ENCODE measurements at places on chromosomes 2 and 18.
A peak's percentile ranks its signal among the peaks of the same experiment; 100 is the strongest.

DNA sequence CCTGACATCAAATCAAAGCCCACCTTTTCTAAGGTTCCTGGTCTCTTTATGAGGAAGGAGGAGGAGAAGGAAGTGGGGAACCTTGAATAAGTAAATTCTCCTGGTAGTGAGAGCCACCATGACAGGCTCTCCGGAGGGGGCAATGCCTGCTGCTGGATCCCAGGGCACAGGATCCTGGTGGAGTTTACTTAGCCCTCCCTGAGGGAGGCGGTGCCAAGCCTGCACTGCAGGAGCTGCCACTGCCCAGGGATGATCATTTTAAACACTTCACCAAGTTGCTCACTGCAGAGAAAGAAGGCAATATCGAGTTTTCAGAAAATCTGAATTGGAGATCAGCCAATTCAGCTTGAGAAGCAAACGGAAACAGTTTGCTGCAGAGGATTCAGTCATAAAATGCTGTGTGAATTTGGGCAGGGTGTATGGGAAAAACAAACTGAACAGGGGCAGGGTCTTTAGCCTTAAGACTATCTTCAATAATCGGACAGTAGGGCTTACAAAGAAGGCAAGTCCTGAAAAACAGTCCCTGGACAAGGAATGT is 200.7 kb downstream of the RAD51AP2 start:
- peak; percentile 9 for DNase-seq

DNA sequence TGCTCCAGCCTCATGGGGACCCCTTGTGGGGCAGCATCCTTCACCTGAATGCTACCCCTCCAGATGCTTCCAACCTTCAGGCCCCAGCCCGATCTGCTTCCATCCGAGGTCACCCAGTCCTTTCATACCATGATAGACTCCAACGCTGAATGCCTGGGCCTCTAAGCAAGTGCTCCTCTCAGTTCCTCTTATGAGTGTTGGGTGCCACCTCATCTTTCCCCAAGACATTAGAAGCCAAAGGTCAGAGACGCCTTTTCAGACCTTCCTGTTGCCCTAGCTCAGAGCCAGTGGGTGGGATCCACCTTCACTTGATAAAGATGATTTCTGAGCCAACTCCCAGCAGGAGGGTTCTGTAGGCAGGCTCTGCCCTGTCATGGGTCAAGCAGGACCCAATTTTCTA is 174.5 kb upstream of the MGAT5 start:
- DNase-seq, result no peak

DNA sequence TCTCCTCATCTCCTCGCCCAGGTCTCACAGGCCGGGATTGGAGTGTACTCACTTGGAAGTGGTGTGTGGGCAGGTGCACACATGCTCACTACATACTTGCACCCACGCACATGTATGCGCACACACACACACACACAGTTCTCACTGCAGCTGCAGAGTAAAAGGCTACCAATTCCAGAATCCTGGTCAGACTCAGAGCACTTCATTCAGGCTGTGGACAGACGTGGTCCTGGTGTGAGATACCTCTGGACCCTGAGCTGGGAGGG is 19.4 kb downstream of the CELF4 start:
- DNase-seq, result no peak

DNA sequence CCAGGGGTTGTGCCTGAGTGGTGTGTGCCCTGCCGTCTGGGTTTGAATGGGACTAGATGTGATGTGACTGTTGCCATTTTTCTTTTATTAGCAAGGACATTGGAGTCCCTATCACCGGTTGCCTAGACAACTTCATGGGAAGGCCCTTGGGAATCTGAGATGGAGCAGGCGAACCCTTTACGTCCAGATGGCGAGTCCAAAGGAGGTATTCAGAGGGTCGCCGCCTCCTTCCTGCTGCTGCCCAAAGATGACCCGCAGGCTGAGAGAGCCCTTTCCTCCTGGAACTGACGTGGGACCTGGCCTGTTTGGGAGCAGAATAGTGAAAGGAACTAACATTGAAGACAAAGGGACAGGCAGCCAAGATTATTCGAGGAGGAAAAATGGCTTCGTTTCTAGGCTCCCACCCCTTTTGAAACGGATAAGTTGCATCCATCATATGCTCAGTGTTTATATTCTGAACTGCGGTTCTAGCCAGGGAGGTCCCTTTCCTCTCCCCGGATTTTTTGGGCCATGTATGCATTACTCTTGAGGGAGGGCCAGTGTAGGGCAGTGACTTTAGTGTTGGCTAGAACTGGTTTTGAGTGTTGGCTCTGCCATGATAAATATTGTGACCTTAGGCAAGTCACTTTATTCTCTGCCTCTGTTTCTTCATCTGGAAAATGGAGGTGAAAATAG is 673 bp downstream of the CENPO start:
- peak; percentile 63 for DNase-seq

DNA sequence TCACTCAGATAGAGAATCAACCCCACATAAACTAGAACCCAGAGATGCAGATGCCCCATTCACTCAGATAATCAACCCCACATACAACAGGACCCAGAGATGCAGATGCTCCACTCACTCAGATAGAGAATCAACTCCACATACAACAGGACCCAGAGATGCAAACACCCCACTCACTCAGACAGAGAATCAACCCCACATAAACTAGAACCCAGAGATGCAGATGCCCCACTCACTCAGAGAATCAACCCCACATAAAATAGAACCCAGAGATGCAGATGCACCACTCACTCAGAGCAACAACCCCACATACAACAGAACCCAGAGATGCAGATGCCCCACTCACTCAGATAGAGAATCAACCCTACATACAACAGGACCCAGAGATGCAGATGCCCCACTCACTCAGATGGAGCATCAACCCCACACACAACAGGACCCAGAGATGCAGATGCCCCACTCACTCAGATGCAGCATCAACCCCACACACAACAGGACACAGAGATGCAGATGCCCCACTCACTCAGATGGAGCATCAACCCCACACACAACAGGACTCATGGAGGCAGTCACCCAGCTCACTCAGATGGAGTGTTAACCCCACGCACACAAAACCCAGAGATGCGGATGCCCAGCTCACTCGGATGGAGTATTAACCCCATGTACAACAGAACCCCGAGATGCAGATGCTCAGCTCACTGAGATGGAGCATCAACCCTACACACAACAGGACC is 11.7 kb downstream of the TMEM18 start:
- DNase-seq, result no peak

GRCh38 chr2:240526521-240526920 is 31.3 kb downstream of the ANKMY1 start:
- DNase-seq, result no peak

- DNase-seq, result no peak
Observed at GRCh38 chr2:135510577-135510976, 20.4 kb downstream of the ZRANB3 start.

GRCh38 chr2:171540437-171540836 is 18.2 kb downstream of the CYBRD1 start:
- DNase-seq, result no peak

DNA sequence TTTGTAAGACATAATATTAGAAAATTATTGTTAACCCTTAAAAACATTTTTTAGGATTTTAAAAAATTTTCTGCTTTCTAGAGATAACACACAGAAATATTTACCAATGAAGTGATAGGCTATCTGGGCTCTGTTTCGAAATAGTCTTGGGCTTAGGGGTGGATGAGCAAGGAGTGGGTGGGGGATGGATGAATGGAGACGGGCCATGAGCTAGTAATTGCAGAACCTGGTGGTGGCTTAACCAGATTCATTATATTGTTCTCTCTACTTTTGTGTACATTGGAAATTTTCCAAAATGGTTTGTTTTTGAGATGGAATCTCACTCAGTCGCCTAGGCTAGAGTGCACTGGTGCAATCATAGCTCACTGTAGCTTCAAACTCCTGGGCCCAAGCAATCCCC is 89.6 kb downstream of the TCF7L1 start:
- no peak for DNase-seq

DNA sequence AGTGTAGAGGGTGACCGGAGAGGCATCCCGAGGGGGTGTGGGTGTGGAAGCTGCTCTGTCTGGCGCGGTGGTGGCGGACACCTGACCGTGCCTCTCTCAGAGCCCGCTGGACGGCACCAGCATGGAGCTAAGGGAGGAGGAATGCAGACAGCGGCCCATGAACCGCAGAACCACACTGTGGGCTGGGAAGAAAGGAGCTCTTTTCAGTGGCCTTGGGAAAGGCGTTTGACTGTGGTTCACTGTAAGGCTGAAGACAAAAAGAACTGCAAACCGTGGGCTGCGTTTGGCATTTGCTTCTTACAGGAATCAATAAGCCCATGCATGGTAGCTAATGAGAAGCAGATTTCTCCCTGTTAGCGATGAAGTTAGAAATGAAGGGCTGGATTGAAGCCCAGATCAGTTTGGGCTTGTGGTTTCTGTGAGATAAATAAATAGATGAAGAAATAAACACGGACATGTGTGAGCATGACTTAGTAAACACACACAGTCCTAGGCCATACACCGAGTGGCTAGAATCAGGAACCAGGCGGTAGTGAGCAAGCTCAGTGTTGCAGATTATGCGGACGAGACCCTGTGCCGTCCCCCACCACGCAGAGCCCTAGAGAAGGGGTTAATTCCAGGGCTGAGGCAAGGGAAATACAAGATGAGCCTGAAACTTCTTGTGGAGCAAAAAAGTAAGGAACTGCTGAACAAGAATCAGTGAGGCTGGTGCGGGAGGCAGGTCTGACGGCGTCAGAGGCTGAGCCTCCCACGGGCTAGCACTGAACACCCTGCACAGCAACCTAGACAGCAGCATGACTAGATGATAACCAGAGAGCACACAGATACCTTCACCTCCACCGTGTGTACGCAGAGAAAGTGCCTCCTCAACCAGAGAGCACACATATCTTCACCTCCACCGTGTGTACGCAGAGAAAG is 29.3 kb upstream of the NFATC1 start:
- DNase-seq, result no peak

GRCh38 chr18:7329016-7329415 is 98.1 kb downstream of the LRRC30 start:
- DNase-seq, result no peak

GRCh38 chr2:143177096-143177786 is 48.0 kb downstream of the ARHGAP15 start:
- DNase-seq, result no peak

GRCh38 chr2:166337932-166338331 is 37.8 kb downstream of the SCN9A start:
- peak; percentile 73 for DNase-seq

DNA sequence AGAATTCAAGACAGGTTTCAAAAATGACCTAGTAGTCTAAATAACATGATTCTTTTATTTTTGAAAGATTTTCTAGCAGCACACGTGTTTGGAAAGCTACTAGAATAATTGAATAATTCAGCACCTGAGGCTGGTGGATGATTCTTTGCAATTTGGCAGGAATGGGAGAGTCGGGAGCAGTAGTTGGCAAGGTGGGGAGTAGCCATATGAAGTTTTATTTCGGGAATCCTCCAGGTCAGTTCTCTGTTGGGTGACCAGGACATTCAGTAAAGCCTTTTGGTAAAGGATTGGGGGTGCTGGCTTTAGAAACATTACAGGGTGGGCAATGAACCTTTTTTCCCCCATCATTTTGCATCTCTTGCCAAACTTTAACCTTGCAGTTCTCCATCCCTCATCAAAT is 75.0 kb upstream of the LYPD6B start:
- no peak for DNase-seq

- peak; percentile 28 for DNase-seq
Observed at GRCh38 chr18:9629709-9630108, 15.3 kb upstream of the PPP4R1 start.

GRCh38 chr2:230160112-230160660 is 59.6 kb downstream of the SP110 start:
- peak; percentile 82 for DNase-seq

DNA sequence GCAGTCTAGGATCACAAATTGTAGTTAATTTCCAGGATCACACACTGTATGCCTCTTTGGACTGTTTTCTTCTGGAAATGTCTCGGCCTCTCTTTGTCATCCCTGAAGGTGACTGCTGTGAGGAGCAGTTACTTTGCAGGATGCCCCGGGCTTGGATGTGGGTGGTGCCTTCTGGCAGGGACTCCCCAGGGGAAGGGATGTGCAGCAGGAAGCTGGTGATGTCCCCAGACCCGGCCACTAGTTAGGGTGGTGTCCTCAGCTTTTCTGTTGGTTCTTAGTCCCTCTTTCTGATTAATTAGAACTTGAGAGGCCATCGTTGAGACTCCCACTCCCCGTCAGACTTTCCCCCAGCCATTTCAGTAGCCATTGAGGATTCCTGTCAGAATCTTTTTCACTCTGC is 286.6 kb upstream of the HDAC4 start:
- no peak for DNase-seq

GRCh38 chr2:61792355-61792890 is 61.4 kb downstream of the FAM161A start:
- peak; percentile 70 for DNase-seq

DNA sequence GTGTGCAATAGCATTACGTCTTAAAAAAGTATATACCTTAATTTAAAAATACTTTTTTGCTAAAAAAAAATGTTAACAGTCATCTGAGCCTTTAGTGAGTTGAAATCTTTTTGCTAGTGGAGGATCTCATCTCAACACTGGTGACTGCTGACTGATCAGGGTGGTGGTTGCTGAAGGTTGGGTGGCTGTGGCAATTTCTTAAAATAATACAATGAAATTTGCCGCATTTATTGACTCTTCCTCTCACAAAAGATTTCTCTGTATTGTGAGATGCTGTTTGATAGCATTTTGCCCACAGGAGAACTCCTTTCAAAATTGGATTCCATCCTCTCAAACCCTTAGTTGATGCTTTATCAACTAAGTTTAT is 46.1 kb upstream of the ANXA4 start:
- DNase-seq, result no peak

DNA sequence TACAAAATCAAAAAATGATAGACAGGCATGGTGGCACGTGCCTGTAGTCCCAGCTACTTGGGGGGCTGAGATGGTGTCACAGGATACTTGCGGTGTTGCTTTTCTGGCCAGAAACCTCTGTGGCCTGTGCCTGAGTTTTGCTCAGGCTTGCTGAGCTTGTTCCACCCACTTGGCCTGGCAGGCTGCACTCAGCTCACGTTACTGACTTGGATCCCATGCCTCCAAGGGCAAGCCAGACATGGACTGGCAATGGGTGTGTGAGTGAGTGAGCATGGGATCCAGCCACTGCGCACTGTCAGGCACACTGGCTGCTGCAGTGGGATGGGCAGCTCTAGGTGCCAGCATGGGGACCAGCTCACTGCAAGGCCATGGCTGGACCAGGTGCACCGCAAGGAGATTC is 67.9 kb downstream of the NCAPH start:
- no peak for DNase-seq

DNA sequence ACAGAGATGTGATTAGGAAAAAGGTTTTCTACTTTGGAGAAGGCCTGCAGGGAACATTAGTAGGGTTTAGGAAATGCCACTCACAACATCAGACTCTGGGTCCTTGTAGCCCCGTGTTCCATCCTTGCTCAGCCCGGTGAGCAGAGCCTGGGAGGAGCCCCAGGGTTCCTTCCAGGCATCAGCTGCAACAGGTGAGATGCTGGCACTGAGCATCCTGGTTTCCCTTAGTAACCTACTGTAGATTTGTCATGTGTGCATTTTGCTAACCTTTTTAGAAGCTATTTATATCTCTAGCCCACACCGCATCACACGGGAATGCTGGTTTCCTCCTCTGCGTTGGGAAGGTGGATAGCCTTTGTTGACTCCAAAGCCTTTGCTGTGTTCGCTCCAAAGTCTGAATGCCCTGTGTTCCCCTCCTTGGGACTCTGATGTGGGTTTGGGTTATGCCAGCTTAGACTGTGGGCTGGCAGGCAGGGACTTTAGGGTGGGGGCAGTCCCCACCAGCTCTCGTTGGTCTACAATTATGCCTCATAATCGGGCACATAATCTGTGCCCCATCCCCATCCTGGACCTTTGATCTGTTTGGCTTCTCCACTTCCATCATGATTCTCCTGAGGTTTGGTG is 69.3 kb downstream of the TMEM247 start:
- no peak for DNase-seq

Measured in OCI-M1 (cell line).